Uterine smooth muscle cell (primary cell): ENCODE measurements at places on chromosomes 7 and 10. TPM values are rescaled to one million over a fixed set of nuclear protein-coding genes. Genes with fewer than 3 reads are reported as not detected.

NACAD gene
- total RNA-seq = 1.9 and 2.4 TPM in 2 replicates

GIMAP8 gene
- under 0.01 and 0.12 TPM in 2 replicates for total RNA-seq

TRIM50 gene
- not detected in 2 replicates for total RNA-seq

AKR1B1 gene
- 44.9 and 87.5 TPM in 2 replicates for total RNA-seq

TUBAL3 gene
- total RNA-seq = not detected in 2 replicates

PLA2G12B gene
- total RNA-seq = not detected in 2 replicates

MALRD1 gene
- total RNA-seq = 0.33 and 0.87 TPM in 2 replicates

WDR86 gene
- total RNA-seq = 0.22 TPM in 1 of 2 replicates, not detected in the other

CAMK2B gene
- total RNA-seq = under 0.01 TPM in 1 of 2 replicates, not detected in the other

VSIR gene
- 3.5 and 10.1 TPM in 2 replicates for total RNA-seq

FZD1 gene
- 18.7 and 25.1 TPM in 2 replicates for total RNA-seq

STRIP2 gene
- total RNA-seq = 8.7 and 14.8 TPM in 2 replicates

GARIN1A gene
- total RNA-seq = 0.33 and 0.87 TPM in 2 replicates

GPNMB gene
- 145 and 280 TPM in 2 replicates for total RNA-seq

MLXIPL gene
- total RNA-seq = not detected in 2 replicates

TMEM176A gene
- total RNA-seq = 0.22 TPM in 1 of 2 replicates, not detected in the other

PRPF18 gene
- total RNA-seq = 46.6 and 46.7 TPM in 2 replicates

AIFM2 gene
- total RNA-seq = 6.5 and 6.9 TPM in 2 replicates

CREB5 gene
- 2.5 and 5.6 TPM in 2 replicates for total RNA-seq

RHOBTB1 gene
- 8.7 and 16.4 TPM in 2 replicates for total RNA-seq

SPDYE2B gene
- not detected in 2 replicates for total RNA-seq

FOXI2 gene
- total RNA-seq = not detected in 2 replicates

OIT3 gene
- under 0.01 TPM in 1 of 2 replicates, not detected in the other for total RNA-seq

MYH16 gene
- total RNA-seq = 0.12 and 0.33 TPM in 2 replicates

KEL gene
- not detected in 2 replicates for total RNA-seq

ZDHHC16 gene
- 45.0 and 51.1 TPM in 2 replicates for total RNA-seq

TDRD1 gene
- 0.44 and 0.62 TPM in 2 replicates for total RNA-seq

SPDYE1 gene
- total RNA-seq = not detected in 2 replicates

AQP1 gene
- total RNA-seq = 0.50 and 0.66 TPM in 2 replicates

IDI2 gene
- total RNA-seq = not detected in 2 replicates

ENO4 gene
- 0.11 and 0.25 TPM in 2 replicates for total RNA-seq

CLDN15 gene
- 2.5 and 3.5 TPM in 2 replicates for total RNA-seq

TAS2R41 gene
- total RNA-seq = not detected in 2 replicates

NUDT1 gene
- total RNA-seq = 31.1 and 42.7 TPM in 2 replicates

PIP gene
- not detected in 2 replicates for total RNA-seq

RSPH10B2 gene
- total RNA-seq = 0.37 TPM in 1 of 2 replicates, not detected in the other

ACHE gene
- total RNA-seq = 0.25 TPM in 1 of 2 replicates, not detected in the other

ACTA2 gene
- total RNA-seq = 87.2 and 450 TPM in 2 replicates

NYAP1 gene
- total RNA-seq = 1.2 and 2.5 TPM in 2 replicates

CARD11 gene
- 0.62 and 1.9 TPM in 2 replicates for total RNA-seq

CSTF2T gene
- total RNA-seq = 15.5 and 19.4 TPM in 2 replicates

SCART1 gene
- total RNA-seq = 2.6 and 4.2 TPM in 2 replicates

MAD1L1 gene
- total RNA-seq = 69.7 and 82.0 TPM in 2 replicates

C10orf88 gene
- 11.9 and 15.7 TPM in 2 replicates for total RNA-seq

CNNM1 gene
- 1.5 and 1.7 TPM in 2 replicates for total RNA-seq

IFIT1B gene
- total RNA-seq = not detected in 2 replicates

ZNF853 gene
- total RNA-seq = 1.2 and 3.9 TPM in 2 replicates

KCND2 gene
- 2.0 and 4.9 TPM in 2 replicates for total RNA-seq
